Natural killer cell treated with Interleukin-12 subunit alpha and Interleukin-12 subunit beta and Interleukin-15 and Interleukin-18, amount 100 ng/mL, for 72 hours (primary cell): ENCODE measurements at places on chromosomes 4 and X.

DNA sequence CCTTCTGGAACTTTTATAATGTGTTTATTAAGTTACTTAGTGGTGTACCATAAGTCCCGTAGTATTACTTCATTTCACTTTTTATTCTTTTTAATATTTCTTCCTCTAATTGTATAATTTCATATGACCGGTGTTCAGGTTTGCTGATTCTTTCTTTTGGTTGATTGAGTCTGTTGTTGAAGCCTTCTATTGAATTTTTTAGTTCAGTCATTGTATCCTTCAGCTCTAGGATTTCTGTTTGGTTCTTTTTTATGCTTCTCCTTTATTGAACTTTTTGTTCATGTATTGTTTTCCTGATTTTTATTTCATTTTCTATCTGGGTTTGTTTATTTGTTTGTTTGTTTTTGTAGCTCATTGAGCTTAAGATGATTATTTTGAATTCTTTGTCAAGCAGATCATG lies 8.8 kb downstream of the CEP44 start:
- no peak for DNase-seq
- no peaks in the 10 kb centered on the region for H3K27me3 ChIP-seq
- H3K4me3 ChIP-seq = no peak overlapping the region
- no peak overlapping the region for H3K27ac ChIP-seq
- H3K36me3 ChIP-seq = peaks cover 17% of the 10 kb centered on the region
- peaks cover 5% of the 10 kb centered on the region for H3K4me1 ChIP-seq

- no peaks in the 10 kb centered on the region for H3K36me3 ChIP-seq
- no peaks in the 10 kb centered on the region for H3K4me1 ChIP-seq
- H3K27me3 ChIP-seq = no peaks in the 10 kb centered on the region
- DNase-seq = no peak
- H3K4me3 ChIP-seq = no peak overlapping the region
- no peak overlapping the region for H3K27ac ChIP-seq
These were observed 108.9 kb downstream of the CDS1 start for GRCh38 chr4:84691800-84692199.

GRCh38 chr4:72761368-72762038 lies 192.5 kb upstream of the ADAMTS3 start:
- H3K4me3 ChIP-seq = no peak overlapping the region
- DNase-seq = no peak
- H3K27ac ChIP-seq = no peak overlapping the region
- no peaks in the 10 kb centered on the region for H3K4me1 ChIP-seq

DNA sequence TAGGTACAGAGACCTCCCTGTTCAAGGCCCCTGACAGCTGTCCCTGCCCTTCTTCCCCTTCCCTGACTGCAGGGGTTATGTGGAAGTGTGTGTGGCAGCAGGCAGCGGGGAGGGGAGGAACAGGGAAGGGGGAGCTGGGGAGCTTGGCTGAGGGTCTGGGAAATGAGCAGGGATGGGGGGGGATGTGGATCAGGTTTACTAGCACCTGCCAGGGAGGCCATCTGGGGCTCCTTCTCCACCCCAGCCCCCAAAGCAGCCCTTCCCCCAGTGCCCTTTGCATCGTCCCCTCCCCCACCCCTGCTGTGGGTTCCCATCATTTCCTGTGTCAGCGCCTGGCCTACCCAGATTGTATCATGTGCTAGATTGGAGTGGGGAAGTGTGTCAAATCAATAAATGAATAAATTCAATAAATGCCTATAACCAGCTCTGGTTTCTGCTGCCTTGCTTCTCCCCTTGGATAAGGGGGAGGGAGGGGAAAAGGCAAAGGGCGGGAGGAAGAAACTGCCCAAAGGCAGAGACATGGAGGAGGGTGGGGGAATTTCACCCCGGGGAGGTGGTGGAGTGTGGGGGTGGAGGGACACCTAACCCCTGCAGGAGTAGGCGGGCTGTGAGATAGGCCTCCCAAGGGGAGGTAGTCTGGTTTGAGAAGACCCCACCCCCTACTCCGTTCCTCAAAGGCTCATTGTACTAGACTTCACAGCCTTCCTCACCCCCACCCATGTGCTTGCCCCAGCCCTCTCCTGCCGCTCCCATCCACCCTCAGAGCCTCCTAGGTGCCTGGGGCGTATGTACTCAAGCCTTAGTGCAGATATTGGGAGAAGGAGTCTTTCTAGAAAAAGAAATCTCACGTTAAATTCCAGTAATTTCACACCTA lies 3.2 kb downstream of the CXorf65 start:
- H3K27ac ChIP-seq = peak overlapping the region; percentile 87
- peaks cover 10% of the 10 kb centered on the region for H3K27me3 ChIP-seq
- peaks cover 11% of the 10 kb centered on the region for H3K36me3 ChIP-seq
- peak; percentile 69 for DNase-seq

DNA sequence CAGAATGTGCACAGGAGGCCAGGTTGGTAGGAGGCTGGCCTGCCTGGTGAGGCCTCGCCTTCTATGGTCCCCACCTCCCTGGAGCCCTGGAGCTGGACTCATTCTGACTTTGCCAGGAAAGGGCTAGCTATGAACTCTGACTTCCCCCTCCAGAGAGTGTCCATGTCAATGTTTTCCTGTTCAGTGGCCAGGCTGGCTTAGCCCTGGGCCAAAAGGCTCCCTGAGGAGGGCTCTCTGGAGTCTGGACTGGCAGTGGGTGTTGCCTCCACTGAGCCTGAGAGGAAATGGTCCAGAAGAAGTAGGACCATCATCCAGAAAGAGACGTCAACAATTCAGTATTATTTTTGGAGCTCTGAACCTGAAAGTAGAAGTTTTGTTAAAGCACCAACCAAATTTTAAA lies 178.7 kb downstream of the CHIC2 start:
- peaks cover 17% of the 10 kb centered on the region for H3K27me3 ChIP-seq
- no peaks in the 10 kb centered on the region for H3K4me1 ChIP-seq

DNA sequence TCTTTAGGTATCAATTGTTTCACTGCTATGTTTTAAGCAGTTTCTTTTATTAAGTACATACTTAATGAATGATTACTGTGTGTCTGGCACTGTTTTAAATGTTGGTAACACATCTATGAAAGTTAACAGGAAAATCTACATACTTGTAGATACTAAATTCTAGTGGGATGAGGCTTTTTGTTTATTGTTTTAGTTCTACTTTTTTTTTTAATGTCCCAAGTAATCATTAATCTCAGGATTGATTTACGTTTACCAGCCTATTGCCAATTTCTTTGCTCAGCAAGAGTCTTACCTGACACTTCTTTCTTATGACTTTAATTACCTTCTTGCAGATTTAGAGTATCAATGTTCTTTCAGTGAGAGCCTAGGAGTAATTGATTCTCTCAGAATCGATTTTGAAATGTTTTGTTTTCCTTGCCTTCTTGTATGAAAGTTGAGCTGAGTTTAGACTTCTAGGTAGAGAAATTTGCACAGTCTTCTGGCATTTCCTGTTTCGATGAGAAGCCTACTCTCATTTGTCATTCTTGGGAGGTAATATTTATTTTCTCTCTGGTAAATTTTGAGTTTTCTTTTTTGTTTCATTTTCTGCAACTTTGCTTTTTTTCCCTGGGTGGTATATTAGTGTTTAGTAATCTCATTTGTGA lies 235.2 kb upstream of the ANKRD50 start:
- H3K27ac ChIP-seq = no peak overlapping the region
- DNase-seq = no peak
- peaks cover 5% of the 10 kb centered on the region for H3K36me3 ChIP-seq
- H3K4me3 ChIP-seq = no peak overlapping the region
- H3K27me3 ChIP-seq = no peaks in the 10 kb centered on the region

DNA sequence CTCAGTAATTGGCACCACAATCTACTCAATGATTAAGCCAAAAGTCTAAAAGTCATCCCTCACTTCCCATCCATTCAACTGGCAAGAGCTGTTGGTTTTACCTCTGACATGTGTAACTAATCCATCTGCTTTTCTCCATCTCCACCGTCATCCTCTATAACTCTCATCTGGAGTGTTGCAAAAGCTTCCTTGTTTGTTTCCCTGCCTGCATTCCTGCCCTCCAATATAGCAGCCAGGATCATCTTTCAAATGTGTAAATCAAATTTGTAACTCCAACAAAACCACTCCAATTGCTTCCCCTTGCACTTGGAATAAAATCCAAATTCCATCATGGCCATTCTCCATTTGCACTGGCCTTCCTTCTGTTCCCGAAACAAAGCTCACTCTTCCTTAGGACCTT lies 4.3 kb upstream of the PLAC8 start:
- no peak for DNase-seq
- H3K36me3 ChIP-seq = no peaks in the 10 kb centered on the region
- H3K4me3 ChIP-seq = no peak overlapping the region
- H3K27ac ChIP-seq = no peak overlapping the region
- H3K27me3 ChIP-seq = no peaks in the 10 kb centered on the region

- peaks cover 6% of the 10 kb centered on the region for H3K27me3 ChIP-seq
- peak; percentile 69 for DNase-seq
- no peak overlapping the region for H3K27ac ChIP-seq
These were observed 73.5 kb upstream of the RAP2C start for GRCh38 chrX:132292793-132293192.

DNA sequence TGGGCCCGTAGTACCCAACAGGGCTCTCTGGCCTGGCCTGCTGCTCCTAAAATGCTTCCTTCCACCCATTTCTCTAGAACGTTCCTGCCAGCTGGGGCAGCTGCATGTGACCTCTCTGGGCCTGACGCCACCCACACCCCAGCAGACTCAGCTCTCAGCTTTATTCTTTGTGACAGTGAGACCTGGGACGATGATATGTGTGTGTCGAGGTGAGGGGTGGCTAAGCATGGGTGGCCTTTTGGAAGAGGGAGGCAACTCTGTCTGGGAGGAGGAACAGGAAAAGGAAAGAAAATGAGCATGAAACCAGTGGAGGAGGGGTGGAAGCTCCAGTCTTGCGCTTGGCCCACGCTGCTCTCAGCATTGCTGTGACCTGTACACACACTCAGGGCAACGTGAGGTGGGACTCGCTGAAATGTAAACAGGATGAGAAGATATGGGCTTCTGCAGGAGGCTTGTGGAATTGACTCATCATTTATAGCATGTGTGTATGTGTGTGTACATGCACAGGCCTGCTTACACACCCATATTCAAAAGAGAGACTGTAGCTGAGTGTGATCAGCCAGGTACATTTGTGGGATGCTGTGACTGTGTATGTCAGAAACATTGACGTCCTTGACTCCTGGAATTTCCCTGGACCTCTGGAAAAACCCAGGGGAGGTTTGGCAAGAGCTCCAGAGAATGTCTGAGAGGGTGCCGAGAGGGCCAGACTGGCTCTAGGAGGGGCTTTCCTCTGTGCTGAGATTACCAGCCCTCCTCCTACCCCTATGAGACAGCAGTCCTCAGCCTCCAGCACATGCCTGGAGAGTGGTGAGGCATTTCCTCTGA lies 137.9 kb downstream of the PJA1 start:
- H3K4me3 ChIP-seq = no peak overlapping the region
- no peak overlapping the region for H3K27ac ChIP-seq
- H3K27me3 ChIP-seq = no peaks in the 10 kb centered on the region
- no peaks in the 10 kb centered on the region for H3K36me3 ChIP-seq

GRCh38 chr4:76535603-76536372 lies 100.8 kb downstream of the SHROOM3 start:
- H3K4me3 ChIP-seq = no peak overlapping the region
- H3K27me3 ChIP-seq = peaks cover 4% of the 10 kb centered on the region
- no peak overlapping the region for H3K27ac ChIP-seq
- no peaks in the 10 kb centered on the region for H3K4me1 ChIP-seq

- H3K27ac ChIP-seq = no peak overlapping the region
- H3K27me3 ChIP-seq = peaks cover 36% of the 10 kb centered on the region
- no peaks in the 10 kb centered on the region for H3K36me3 ChIP-seq
- no peak for DNase-seq
- no peaks in the 10 kb centered on the region for H3K4me1 ChIP-seq
These were observed 72.0 kb upstream of the AP1S2 start for GRCh38 chrX:15926622-15927021.

- H3K4me1 ChIP-seq = no peaks in the 10 kb centered on the region
- H3K27ac ChIP-seq = no peak overlapping the region
- H3K27me3 ChIP-seq = peaks cover 30% of the 10 kb centered on the region
- DNase-seq = no peak
- H3K36me3 ChIP-seq = no peaks in the 10 kb centered on the region
These were observed 142.9 kb upstream of the MBNL3 start for GRCh38 chrX:132631579-132632232.

- H3K27me3 ChIP-seq = peaks cover 9% of the 10 kb centered on the region
- no peaks in the 10 kb centered on the region for H3K4me1 ChIP-seq
- peaks cover 13% of the 10 kb centered on the region for H3K36me3 ChIP-seq
- DNase-seq = no peak
- H3K27ac ChIP-seq = no peak within 1 kb of the TSS
- H3K4me3 ChIP-seq = no peak within 1 kb of the TSS
These were observed at the start of gene GALNTL6 for GRCh38 chr4:171812665-171813525. TSS of gene GALNTL6 (plus strand) at chr4:171813404.

DNA sequence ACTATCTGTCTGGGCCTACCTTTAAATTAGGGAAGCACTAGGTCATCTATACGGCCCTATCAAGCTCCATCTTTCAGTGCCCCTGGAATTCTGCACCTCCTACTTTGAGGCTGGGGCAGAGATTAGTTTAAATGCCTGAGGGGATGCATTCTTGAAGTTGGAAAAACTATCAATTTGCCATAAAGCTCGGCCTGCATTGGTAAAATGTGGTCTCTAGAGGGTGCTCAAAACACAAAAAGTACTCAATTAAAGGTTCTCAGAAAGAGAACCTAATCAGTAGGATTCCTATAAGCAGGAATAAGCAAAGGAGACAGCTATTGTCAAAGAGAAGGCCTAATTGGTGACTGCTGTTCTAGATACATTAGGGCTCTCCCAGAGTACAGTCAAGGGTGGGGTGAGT lies 111.7 kb downstream of the AMER1 start:
- no peaks in the 10 kb centered on the region for H3K27me3 ChIP-seq
- peaks cover 5% of the 10 kb centered on the region for H3K36me3 ChIP-seq
- H3K4me3 ChIP-seq = no peak overlapping the region
- no peaks in the 10 kb centered on the region for H3K4me1 ChIP-seq
- H3K27ac ChIP-seq = no peak overlapping the region

GRCh38 chrX:30577362-30577991 lies at the start of gene TASL:
TSS of gene TASL (minus strand) at chrX:30577766. CDS start at chrX:30560355, 17,411 bp downstream.
- peaks cover 11% of the 10 kb centered on the region for H3K36me3 ChIP-seq
- H3K27ac ChIP-seq = peak within 1 kb of the TSS; percentile 87
- DNase-seq = peak; percentile 63
- no peaks in the 10 kb centered on the region for H3K27me3 ChIP-seq
- H3K4me3 ChIP-seq = peak within 1 kb of the TSS; percentile 92

GRCh38 chr4:54159543-54159942 lies 59.6 kb downstream of the GSX2 start:
- no peak overlapping the region for H3K4me3 ChIP-seq
- H3K36me3 ChIP-seq = no peaks in the 10 kb centered on the region
- H3K27ac ChIP-seq = no peak overlapping the region

DNA sequence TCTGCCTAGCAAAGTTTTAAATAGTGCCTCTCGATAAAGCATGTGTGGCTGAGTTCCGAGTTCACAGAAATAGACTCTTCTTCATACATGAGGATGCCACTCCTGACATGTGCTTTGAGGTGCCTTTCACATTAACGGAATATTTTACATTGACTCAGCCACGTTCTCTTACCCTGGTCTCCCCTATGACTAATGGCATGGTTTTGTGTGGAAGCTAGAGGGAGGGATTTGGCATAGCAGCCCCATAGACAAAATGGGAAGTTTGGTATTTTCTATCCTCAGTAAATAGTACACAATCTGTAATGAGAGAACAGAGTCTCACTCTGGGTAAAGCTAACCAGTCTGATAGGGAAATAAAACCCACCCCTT lies 68.9 kb downstream of the PCDH19 start:
- H3K27ac ChIP-seq = no peak overlapping the region
- H3K4me3 ChIP-seq = no peak overlapping the region
- no peaks in the 10 kb centered on the region for H3K4me1 ChIP-seq

- no peak overlapping the region for H3K4me3 ChIP-seq
- no peak for DNase-seq
- no peak overlapping the region for H3K27ac ChIP-seq
- H3K36me3 ChIP-seq = no peaks in the 10 kb centered on the region
These were observed 26.1 kb upstream of the MTNR1A start for GRCh38 chr4:186581421-186581820.
